OCI-M1 (cell line): ENCODE measurements at places on chromosomes 1 and 21.
A peak's percentile ranks its signal among the peaks of the same experiment; 100 is the strongest.

DNA sequence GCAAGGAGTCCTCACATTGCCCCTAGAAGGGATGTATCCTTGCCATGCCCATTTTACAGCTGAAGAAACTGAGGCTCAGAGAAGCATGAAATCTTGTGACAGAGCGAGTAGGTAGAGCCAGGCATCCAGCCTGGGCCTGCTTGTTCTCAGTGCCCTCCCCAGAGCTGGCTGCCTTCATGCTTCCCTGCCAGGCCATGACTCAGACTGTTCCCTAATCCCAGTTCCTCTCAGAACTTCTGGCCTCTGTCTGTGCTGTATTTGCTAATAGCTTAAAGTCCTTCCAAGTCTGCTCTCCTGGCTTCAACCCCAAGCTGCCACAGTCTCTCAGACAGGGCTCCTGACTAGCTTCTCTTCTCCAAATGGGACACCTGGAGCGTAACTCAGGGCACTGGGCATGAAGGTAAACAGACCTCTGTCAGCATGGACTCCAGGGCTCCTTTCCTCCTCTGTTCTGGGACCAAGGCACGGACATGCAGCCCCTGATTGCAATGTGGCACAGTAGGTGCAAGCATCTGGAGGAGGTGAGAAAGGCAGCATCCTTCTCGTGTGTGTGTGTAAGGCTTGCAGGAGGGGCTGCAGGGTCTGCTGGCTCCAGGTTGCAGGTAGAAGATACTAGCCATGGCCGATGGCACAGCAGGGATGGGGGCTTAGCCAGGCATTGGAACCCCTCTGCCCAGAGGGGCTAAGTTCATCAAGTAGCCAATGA lies 122.7 kb downstream of the HMGB4 start:
- DNase-seq: no peak

DNA sequence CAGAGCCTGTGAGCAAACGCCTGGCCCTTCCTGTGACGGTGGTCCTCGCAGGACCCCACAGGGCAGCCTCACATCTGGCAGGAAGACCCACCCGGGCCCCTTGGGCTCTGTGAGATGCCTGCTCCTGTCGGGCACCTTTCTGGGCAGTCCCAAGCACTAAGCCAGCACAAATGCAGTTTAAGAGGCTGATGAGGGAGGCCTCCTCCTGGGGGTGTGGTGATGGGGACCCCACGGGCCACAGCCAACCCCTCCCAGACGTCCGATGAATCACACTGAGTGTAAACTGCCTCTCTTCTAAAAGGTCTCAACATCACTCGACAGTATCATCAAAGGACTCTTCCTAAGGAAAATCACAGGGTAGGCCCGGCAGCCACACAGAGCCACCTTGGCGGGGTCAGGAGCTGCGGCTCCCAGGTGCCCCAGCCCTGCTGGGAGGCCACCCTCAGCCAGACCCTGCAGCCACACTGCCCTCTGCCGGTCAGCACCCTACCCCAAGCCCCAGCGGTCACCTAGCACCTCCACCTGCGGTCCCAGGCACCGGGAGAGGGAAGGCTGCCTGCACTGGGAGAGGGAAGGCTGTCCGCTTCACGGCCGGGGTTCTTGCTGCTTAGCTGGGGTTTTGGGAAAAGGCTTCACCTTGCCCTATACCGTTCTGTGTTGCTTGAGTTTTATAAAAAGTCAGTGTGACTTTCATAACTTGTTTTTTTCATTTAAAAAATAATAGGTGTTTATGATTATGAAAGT lies 3.9 kb upstream of the PRKCZ start:
- peak; percentile 60 for DNase-seq

- peak; percentile 66 for DNase-seq
Observed at GRCh38 chr1:116420417-116421200, 47.6 kb downstream of the ATP1A1 start.

DNA sequence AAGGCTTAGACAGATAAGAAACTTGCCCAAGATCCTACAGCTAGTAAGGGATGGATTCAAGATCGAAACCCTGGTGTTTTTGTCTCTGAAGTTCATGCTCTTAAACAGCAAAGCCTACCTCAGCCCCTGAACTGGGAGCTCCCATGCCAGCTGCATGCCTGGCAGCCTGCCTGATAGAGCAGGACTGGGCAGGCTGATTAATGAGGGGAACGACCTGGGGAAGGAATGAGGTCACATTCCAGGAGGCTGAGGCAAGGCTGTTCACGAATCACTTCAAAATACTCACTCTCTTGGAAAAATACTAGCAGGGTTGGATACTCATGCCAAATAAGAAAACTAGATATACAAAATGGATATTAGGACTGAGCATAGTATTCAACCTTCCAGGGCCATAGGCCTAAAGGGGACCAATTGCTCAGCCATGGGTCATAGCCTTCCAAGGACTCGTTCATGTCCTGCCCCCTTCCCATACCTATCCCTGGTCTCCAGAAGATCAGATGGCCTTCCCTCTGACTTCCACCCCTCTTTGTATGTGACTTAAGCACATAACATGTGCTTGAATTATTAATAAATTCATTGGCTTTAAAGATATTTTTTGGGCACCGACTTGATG lies 15.6 kb upstream of the TACSTD2 start:
- DNase-seq: no peak

- no peak for DNase-seq
Observed at GRCh38 chr1:218101409-218101808, 183.7 kb upstream of the RRP15 start.

DNA sequence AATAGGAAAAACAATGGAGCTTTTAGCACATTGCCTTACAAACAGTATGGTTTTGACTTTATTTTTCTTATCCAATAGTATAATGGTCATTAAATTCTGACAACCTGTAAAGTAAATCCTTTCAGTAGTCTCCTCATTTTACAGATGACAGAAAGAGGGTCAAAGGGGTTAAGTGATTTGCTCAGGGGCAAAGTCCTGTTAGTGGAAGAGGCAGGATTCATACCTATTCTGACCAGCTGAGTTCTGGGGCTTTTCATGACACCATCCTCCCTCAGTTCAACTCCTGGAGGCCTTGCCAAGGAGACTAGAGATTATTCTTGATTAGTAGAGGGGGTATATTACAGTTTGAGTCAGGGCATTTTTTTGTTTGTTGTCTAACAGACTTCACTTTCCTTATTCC lies 278.7 kb upstream of the DUSP10 start:
- DNase-seq: no peak

- DNase-seq: no peak
Observed at GRCh38 chr1:47495176-47495713, 57.4 kb downstream of the FOXD2 start.

DNA sequence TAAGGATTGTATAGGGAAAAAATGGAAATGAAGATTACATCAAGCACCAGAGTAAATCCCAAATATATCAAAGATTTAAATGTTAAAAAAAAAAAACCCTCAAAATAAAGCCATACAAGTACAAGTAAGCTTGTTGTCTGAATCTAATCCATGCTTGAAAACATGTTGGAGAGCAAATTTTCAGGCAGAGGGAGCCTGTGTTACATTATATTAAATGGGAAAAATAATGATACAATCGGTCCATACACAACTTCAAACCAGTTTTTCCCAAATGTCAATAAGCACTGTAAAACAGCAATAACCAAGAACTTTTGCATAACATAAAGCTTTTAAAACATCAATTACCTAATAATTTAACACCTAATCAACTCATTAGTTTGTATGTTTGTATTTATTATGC lies 949.4 kb upstream of the ADGRL4 start:
- DNase-seq: no peak

DNA sequence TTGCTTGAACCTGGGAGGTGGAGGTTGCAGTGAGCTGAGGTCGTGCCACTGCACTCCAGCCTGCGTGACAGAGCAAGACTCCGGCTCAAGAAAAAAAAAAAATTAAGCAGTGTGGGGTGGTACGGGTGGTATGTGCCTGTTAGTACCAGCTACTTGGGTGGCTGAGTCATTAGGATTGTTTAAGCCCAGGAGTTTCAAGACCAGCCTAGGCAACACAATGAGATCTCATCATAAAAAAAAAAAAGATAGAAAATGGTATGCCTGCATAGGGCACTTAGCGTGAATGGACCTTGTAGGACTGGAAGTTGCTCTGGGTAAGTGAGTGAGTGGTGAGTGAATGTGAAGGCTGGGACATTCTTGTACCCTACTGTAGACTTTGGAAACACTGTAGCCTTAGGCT lies 37.0 kb downstream of the TBCE start:
- DNase-seq: no peak

DNA sequence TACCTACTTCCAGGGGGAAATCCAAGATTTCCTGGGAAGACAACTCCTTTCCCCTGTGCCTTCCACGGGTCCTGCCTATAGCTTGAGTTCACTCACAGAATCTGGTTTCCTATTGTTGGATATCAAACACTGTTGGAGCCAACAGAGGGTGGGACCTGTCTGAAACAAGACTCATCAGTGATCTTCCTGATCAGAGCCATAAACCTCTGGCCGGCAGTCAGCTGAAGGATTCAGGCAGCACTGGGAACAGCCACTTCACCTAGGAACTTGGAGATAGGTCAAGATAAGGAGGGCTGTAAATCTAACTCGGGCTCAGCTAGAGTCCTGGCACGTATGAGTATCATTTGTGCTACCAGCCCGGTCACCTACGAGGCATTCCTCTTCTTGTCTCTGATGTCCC lies 23.3 kb downstream of the SH3BP5L start:
- no peak for DNase-seq

GRCh38 chr1:68049941-68050878 lies at the start of gene DIRAS3:
Gene DIRAS3 (minus strand): TSS chr1:68050627. CDS start chr1:68047297, 3,330 bp downstream.
- no peak for DNase-seq
